ENCODE measurements at places on chromosomes 5 and 9.

DNA sequence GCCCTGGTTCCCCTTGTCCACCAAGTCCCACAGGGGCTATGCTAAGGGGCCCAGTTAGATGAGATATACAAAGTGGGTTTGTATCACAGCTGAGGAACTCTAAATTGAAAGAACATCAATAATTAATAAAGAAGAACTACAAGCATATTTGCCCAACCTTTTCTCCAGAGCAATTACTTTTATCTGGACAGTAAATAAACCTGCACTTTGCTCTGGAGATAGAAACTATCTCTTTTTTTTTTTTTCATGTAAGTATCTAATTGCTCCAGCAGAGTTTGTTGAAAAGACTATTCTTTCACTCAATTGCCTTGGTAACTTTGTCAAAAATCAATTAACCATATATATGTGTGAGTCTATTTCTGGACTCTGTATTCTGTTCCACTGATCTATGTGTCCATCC, 6.0 kb upstream of the CDKN2AIPNL start:
- no peak for DNase-seq

GRCh38 chr9:134036130-134036529, 10.8 kb downstream of the BRD3OS start:
- DNase-seq: no peak

DNA sequence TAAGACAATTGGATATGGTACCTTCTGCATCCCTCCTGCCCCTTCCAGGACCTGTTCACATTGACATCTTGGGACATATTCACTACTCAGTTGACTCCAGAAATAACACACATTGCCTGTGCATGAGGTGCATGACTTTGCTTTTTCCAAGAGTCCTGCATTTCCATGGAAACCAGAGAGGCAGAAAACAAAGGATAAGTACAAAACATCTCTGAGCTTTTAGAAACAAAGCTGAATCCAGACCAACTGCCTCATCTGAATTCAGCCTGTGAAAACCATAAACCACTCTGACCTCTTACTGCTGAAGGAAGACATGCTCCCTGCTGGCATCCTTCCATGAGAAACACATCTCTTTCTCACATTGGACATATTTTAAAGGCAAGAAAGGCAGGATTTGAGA, 695.1 kb downstream of the TAF11L14 start:
- no peak for DNase-seq

DNA sequence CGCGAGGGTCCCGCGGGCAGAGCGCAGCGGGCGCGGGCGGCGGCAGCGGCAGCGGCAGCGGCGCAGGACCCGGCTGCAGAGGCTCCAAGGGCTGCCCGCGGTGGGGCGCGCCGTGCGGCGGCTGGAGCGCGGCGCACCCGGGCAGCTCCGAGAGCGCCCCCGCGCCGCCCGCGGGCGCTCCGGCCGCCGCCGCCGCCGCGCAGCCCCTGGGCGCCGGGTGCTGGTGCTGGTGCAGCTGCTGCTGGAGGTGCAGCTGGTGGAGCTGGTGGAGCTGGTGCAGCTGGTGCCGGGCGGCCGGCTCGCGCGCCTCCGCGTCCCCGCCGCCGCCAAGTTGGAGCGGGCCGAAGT, 644 bp downstream of the IER5L start:
- DNase-seq: no peak

- no peak for DNase-seq
Observed at GRCh38 chr5:137699336-137700281, 36.3 kb downstream of the KLHL3 start.

DNA sequence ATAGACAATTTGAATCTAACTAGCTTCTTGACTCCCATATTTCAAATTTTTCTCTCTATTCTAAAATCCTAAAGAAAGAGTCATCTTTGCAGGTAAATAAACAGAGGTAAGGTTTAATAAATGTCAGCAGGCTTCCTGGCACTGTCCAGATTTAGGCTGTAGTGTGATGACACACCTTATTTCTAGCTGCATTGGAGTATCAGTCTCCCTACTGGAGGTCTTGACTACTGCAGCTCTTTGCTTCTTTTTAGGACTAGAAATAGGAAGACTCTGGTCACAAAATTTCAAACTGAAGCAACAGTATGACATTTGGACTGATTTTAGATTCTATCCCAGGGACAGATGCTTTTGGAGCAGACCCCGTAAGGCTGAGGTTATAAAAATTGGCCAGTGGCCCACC, 40.7 kb upstream of the PPP3R2 start:
- DNase-seq: no peak

All from stimulated activated CD4-positive, alpha-beta T cell treated with anti-CD3 and anti-CD28 coated beads, Interleukin-4, amount 100 ng/mL, for 4 hours (primary cell).